ENCODE measurements at places on chromosomes 1 and 21. TPM values are rescaled to one million over a fixed set of nuclear protein-coding genes. Genes with fewer than 3 reads are reported as not detected.

Gene HRNR
- not detected for total RNA-seq

Gene ADGRB2
- total RNA-seq: 12.8 TPM

Gene IFT25
- 41.6 TPM for total RNA-seq

Gene GBP3
- total RNA-seq: 36.1 TPM

Gene PFKL
- total RNA-seq: 89.9 TPM

Gene SMPDL3B
- 0.75 TPM for total RNA-seq

Gene ZNF695
- 0.57 TPM for total RNA-seq

Gene GNG12
- not detected for total RNA-seq

Gene ALX3
- not detected for total RNA-seq

Gene GUCA2B
- total RNA-seq: not detected

Gene NCF2
- total RNA-seq: 14.8 TPM

Gene TEDDM1
- not detected for total RNA-seq

Gene C1orf167
- total RNA-seq: not detected

Gene HMGCS2
- total RNA-seq: not detected

Gene LAX1
- 33.8 TPM for total RNA-seq

Gene UQCRHL
- 1.2 TPM for total RNA-seq

Gene CD244
- 150 TPM for total RNA-seq

Gene NBPF20
- 2.4 TPM for total RNA-seq

Gene RBM11
- total RNA-seq: 0.42 TPM

Gene GRHL3
- not detected for total RNA-seq

Gene NAXE
- 36.6 TPM for total RNA-seq

Gene PLA2G2A
- not detected for total RNA-seq

Gene CHIA
- not detected for total RNA-seq

Gene BACE2
- 0.12 TPM for total RNA-seq

Gene KRTAP10-9
- total RNA-seq: not detected

Gene LEMD1
- not detected for total RNA-seq

Gene ELAPOR1
- 8.3 TPM for total RNA-seq

Gene ASCL5
- total RNA-seq: not detected

Gene SERPINC1
- not detected for total RNA-seq

Gene FCRL5
- total RNA-seq: 0.54 TPM

Gene SFPQ
- total RNA-seq: 594 TPM

Gene GBP6
- 0.39 TPM for total RNA-seq

Gene LHX8
- not detected for total RNA-seq

Gene SPRR2F
- not detected for total RNA-seq

Gene HHIPL2
- total RNA-seq: 1.4 TPM

Gene SLFNL1
- total RNA-seq: 0.09 TPM

Gene ZMYM1
- 15.0 TPM for total RNA-seq

Gene SH2D1B
- total RNA-seq: 133 TPM

Gene GBP4
- 62.1 TPM for total RNA-seq

Gene OR2M3
- not detected for total RNA-seq

Gene JAM2
- 0.09 TPM for total RNA-seq

Gene C1QB
- 0.70 TPM for total RNA-seq

Gene GPN2
- 42.6 TPM for total RNA-seq

Gene CD1E
- total RNA-seq: not detected

Gene PDE9A
- 1.0 TPM for total RNA-seq

Gene PODN
- 13.2 TPM for total RNA-seq
